ENCODE measurements at places on chromosomes 5 and 9.

- no peak for DNase-seq
Measured at GRCh38 chr5:119315516-119315949, 40.3 kb upstream of the TNFAIP8 start.

GRCh38 chr5:76021936-76022584 is 61.1 kb upstream of the SV2C start:
- no peak for DNase-seq

- DNase-seq: no peak
Measured at GRCh38 chr9:86519066-86519615, 164.9 kb upstream of the TUT7 start.

GRCh38 chr5:68648944-68649857 is 433.6 kb downstream of the PIK3R1 start:
- no peak for DNase-seq

GRCh38 chr9:27529316-27530278 is at the start of gene MOB3B:
TSS of gene MOB3B (minus strand) at chr9:27529814. CDS start at chr9:27455550, 74,264 bp downstream.
- DNase-seq: peak; percentile 51

Data from stimulated activated CD8-positive, alpha-beta memory T cell treated with anti-CD3 and anti-CD28 coated beads, Interleukin-7, amount 100 ng/mL, for 1 hour (primary cell).